ENCODE measurements at places on chromosomes 3 and 15. TPM values are rescaled to one million over a fixed set of nuclear protein-coding genes. Genes with fewer than 3 reads are reported as not detected.

GRCh38 chr3:151553888-151554287, 93.0 kb upstream of the IGSF10 start:
- no peak for DNase-seq

DNA sequence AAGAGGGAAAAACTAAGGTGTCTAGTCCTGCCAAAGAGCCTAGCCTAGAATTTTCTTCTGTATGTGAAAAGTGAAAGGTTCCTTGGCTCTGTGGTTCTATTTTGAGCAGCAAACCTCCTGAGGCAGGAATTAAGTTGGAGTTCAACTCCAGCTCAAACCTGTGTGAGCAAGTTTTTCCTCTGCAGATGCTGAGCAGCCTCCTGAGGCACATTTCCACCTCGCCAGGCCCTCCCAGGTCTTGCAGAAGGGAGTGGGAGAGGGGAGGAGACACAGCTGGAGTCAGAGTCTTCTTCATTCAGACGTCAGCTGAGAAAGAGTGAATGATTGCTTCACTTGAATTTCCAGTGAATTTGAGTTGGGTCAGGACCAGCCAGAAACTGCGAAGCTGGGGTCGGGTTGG, 69.5 kb upstream of the ETV5 start:
- no peak for DNase-seq

GRCh38 chr3:94734206-94734605, 671.3 kb downstream of the NSUN3 start:
- DNase-seq = no peak

DNA sequence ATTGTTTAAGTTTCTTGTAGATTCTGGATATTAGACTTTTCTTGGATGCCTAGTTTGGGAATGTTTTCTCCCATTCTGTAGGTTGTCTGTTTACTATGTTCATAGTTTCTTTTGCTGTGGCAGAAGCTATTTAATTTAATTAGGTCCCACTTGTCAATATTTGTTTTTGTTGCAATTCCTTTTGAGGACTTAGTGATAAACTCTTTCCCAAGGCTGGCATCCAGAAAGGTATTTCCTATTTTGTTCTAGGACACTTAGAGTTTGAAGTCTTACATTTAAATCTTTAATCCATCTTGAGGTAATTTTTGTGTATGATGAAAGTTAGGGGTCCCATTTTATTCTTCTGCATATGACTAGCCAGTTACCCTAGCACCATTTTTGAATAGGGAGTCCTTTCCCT, 54.9 kb downstream of the MME start:
- no peak for DNase-seq

DNA sequence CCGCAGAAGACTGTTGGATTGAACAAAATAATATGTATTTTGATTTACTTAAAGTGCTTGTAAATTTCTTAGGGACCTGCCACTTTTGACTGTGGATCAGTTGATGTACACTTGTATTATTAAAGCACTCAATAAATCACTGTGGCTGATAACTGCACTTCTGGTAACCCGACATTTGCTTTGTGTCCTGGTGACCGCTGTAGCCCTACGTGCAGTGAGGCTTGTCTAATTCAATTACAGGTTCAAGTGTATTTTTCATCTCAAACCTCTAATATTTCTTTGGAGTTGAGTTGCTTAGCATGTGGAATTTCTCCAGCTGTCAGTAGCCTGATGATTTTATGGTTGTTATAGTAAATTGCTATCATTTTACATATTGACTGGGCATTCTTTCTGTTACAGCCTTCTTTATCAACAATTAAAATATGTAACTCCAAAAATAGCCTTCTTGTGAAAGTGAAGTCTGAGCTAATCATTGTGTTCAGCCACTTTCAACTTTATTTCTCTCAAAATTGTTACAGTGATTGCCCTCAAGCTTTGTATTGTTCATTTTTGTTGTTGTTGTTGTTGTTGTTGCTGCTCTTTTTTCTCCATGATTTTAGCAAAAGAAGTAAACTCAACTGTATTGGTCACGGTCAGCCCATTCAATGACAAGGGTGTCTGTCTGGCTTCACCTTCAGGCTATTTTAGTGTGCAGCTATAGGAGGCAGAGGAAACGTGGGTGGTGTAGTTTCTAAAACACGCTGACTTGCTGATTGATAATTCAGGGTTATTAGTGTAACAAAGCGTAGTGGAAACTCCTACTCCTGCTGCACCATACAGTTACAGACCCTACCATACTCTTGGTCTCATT, 215.1 kb upstream of the UBE2E1 start:
- DNase-seq = no peak

GRCh38 chr3:72114773-72115172, 329.8 kb upstream of the PROK2 start:
- no peak for DNase-seq

Gene FRMD4B
- total RNA-seq = 19.8 TPM

Gene GATA2
- 225 TPM for total RNA-seq

GRCh38 chr15:60035344-60035743, 31.2 kb downstream of the FOXB1 start:
- DNase-seq = no peak

- no peak for DNase-seq
These were observed 86.9 kb downstream of the SEMA5B start for GRCh38 chr3:122940628-122941086.

- DNase-seq = no peak
These were observed 32.9 kb upstream of the ACAD9 start for GRCh38 chr3:128846486-128846891.

DNA sequence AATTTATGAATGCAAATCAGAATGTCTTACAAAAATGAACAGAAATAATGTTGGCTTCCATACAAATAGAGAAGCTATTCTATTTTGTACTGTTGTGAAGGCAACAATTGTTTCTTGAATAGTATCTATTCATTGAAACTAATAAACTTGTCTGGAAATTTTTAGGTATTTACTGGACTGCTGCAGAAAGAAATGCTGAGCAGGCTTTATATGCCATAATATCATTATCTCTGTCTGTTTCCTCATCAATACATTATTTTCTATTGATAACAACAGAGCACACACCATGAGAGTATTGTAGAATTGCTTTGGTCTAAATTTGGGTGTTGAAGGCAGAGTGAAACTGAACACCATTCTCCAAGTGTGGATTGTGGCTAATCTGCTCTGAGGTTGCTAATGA, 216.5 kb upstream of the CGNL1 start:
- DNase-seq = no peak
